Activated CD4-positive, alpha-beta T cell treated with anti-CD3 and anti-CD28 coated beads for 4 hours (primary cell): ENCODE measurements at places on chromosomes 2 and 18.

- DNase-seq, result no peak
These were observed 321.5 kb downstream of the FBXO15 start for GRCh38 chr18:73826098-73826497.

GRCh38 chr2:138964418-138964817, 184.2 kb upstream of the NXPH2 start:
- DNase-seq, result no peak

DNA sequence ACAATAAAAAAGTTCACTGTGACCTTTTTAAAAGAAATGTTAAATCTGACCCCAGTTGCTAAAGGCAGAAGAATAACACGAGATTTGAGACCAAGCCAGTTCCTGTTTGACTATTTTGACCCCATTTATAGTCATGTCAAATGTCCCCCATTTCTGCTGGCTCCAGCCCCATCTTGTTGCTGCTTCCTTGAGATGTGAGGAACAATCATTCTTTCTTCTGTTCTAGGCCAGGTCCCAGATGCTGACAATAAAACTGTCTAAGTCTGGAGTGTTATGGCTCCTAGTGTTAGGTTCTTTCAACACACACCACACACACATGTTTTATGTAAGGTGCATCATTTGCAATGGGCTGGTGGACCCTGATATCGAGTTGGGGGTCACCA, 92.0 kb upstream of the CYP1B1 start:
- no peak for DNase-seq

DNA sequence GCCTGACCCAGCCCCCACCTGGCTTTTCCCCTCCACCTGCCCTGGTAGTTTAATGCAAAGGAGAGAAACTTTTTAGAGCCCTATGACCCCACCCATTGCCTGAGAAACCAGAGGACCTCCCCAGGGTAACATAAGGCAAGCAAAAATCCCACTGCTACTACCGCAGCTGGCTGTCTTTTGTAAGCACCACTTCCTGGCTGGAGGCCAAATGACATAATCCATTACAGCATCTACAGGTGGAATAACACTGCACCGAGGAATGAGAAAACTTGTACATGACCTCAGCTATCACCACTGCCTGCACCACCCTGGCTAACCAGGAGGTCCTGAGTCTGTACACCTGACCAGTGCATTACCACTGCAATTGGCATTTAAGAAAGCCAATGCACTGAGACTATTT, 149.6 kb upstream of the GALNT5 start:
- DNase-seq, result no peak

- no peak for DNase-seq
These were observed 393.6 kb upstream of the ID2 start for GRCh38 chr2:8288206-8288605.

DNA sequence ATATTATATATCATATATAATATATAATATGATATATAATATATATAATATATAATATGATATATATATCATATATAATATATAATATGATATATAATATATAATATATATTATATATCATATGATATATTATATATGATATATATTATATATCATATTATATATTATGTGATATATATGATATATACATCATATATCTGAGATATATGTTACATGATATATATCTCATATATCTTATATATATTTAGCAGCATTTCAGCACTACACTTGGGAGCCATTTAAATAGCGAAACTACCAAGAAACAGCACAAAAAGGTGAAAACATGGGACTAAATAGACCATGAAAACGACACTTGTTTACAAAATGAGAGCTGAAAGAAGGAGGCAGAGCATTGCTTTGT, 37.3 kb downstream of the KCMF1 start:
- no peak for DNase-seq

DNA sequence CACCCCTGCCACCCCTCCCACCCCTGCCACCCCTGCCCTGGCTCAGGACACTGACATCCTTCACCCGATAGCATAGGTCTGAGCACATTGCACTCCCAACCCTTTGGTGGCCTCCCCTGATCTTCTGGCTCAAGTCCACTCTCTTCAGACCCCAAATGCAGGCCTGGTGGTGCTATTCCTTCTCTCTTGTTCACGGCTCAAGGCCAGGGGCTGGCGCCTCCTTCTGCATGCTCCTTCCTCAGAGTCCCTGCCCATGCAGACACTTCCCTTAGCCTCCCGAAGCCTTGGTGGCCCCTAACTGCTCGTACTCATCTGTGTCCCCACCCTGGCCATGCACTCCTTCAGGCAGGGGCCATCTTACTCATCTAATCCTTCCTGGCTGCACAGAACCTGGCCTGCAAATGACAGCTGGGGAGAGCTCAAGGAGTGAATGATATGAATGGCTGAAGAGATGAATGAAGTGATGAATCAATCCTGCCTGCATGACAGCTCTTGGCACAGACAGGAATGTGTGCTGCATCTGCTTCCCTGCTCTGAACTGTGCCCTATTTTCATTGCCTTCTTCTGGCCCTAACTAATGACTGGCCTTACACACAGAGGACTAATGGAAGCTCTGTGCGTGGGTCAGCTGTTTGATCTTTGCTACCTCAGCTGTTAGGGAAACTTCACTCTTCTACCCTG, 290.8 kb downstream of the DYSF start:
- DNase-seq, result no peak

DNA sequence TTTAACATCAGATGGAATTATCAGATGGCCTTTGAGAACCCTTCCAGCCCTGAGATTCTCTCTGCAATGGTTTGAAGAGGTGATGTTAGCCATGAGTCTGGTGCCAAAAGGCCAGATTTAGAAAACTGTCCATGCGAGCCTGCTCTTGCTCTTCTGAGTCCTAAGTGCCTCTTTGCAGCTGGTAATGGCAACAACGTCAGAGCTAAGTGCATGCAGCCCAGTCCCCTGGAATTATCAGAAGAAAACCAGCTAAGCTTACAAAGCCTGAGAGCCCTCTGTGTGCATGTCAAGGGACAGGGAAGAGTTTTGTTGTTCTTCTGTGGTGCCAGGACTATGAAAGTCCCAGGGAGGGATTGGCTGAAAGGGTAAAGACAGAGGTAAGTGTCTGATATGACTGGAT, 89.8 kb downstream of the LOXHD1 start:
- DNase-seq, result no peak

DNA sequence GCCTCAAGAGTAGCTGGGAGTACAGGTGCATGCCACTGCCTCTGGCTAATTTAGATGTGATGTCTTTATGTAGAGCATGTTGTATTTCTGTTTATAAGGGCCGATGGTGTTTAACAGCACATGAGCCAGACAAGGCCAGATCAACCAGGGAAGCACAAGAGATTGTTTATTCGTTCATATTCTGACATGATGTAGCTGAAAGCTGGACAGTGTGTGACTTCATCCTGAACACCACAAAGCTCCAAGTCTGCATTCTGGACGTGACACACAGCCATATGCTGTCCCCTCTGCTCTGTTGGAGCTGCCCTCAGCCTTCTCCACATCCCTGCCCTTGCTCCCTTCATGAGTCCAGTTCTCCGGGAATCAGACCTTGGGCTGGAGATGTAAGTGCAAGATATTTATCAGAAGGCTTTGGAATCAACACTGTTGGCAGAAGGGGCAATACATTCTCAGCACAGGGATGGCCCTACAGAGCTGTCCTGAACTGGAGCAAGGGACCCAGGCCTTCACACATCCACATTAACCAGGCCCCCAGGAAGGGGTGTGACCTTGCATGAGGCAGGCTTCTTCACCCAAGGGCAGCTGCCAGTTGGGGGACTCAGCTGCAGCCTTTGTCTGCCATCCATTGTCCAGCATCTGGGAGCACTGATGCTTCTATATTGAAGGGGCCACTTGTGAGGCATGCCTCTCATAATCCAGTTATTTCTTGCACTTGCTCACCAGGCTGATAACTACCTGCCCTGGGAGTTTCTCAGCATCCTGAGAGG, 38.5 kb downstream of the EDAR start:
- DNase-seq, result no peak

GRCh38 chr2:218270721-218271486, 585 bp downstream of the PNKD start:
- DNase-seq, result no peak

DNA sequence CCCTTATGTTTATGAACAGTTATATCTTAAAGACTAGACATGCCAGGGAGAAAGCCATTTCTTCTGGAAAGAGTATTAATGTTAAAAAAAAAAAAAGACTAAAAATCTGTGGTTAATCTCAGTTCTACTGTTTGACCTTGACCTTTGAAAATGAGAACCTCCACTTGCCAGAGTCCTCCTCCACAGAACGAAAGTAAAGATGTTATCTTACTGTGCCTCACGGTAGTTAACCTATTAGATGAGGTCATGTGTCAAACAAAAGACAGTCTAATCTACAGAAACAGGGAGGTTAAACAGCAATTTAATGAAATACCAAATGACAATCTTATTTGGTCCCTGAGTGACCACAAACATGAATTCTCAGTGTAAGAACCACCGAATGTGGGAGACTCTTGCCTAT, 51.2 kb downstream of the SLC14A2 start:
- DNase-seq, result no peak

- no peak for DNase-seq
These were observed 155.0 kb upstream of the OTX1 start for GRCh38 chr2:62895632-62896009.

DNA sequence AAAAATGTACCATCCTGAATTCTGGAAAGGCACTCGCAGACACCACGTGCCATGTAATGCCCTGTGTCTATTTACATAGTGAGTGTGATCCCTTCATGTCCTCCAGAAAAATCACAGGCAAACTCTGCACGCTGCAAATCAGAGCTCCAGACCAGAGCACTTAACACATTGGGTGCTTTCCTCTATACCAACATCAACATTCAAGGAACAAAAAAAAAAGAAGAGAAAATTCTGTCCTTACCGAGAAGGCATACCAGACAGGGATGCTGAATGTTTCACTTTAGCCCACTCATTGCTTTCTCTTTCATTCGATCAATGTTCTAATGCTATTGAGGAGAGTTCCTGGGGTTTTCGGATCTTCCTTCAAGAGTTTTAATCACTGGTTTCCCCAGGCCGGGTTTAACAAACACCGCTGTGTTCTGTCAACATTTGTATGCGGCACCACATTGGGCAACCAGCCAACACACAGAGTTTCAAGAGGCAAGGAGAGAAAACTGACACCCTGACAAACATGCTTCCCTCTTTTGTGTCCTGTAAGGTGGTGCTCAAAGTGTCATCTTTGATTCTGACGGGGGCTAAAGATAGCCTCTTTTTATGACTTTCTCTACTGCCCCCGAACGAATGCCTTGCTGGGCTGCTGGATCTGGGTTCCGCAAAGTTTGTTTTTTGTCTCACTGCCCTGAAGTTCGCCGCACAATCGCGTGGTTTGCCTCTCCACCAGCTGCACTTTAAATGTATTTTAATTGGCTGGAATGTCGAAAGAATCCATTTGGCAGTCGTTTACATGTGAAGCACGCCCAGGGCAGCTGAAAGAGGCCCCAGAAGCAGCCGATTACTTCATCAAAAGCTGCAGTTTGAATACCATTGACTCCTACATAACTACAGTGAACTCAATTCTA, 106.4 kb upstream of the NCKAP5 start:
- DNase-seq, result no peak

- DNase-seq, result no peak
These were observed 205.1 kb upstream of the SMAD7 start for GRCh38 chr18:49155857-49156256.

DNA sequence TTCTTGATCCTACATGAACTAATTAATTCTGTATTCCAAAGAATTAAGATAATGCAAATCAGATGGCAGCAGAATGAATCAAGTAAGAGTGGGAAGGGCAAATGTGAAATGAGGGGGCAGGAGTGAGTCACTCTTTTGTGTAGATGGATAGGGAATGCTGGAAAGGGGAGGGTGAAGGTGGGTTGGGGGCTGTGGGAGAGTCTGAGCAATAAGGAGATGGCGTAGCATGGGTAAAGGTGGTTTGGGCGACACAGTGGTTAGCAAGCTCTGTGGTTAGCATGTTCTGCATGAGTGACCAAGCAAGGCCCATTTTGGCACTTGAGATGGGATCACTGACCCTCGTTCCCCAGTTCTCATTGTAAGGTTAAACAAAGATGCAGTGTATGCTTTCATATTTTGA, 20.4 kb downstream of the GPD2 start:
- no peak for DNase-seq
